ENCODE measurements at places on chromosomes 3 and 15.
A peak's percentile ranks its signal among the peaks of the same experiment; 100 is the strongest.

DNA sequence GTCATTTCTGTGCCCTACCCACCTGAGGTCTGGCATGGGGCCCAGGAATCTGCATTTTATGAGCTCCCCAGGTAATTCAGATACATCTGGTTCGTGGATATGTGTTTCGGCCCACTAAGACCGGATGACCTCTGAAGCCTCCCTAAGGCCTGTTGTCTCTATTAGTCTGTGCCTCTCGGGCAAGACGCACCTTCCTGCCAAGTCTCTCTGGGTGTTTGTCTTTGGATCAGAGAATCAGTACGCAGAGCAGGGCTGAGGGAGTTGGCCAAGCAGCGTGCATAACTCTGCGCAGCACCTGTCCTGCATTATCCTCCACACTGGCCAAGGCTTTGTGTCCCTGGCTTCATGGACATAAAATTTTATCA, 181.0 kb downstream of the THSD4 start:
- DNase-seq: no peak

- DNase-seq: no peak
Measured at GRCh38 chr3:154085799-154086198, 35.4 kb upstream of the ARHGEF26 start.

- DNase-seq: no peak
Measured at GRCh38 chr3:94095111-94095510, 32.2 kb downstream of the NSUN3 start.

- DNase-seq: no peak
Measured at GRCh38 chr3:107258300-107258699, 118.9 kb upstream of the CCDC54 start.

- no peak for DNase-seq
Measured at GRCh38 chr15:88628018-88628654, 7.0 kb downstream of the AEN start.

GRCh38 chr3:7589526-7589925, 728.6 kb downstream of the GRM7 start:
- no peak for DNase-seq

DNA sequence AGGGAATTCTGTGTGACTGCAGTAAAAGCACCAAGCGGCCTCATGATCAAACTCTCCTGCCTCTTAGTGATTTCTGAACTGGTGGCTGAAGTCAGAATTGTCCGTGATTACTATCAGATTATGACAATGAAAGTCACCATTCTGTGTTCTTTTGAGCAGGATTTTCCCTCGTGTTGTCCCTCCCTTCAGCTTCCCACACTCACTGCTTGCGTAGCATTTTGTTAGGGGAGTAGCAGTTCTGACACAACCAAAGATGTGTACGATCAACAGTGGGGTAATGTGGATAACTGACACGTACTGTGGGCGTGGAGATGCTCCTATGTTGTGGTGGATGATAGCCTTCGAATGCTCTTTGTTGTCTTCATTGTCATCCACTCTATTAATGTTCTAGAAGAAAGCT, 67.8 kb upstream of the ICE2 start:
- DNase-seq: no peak

DNA sequence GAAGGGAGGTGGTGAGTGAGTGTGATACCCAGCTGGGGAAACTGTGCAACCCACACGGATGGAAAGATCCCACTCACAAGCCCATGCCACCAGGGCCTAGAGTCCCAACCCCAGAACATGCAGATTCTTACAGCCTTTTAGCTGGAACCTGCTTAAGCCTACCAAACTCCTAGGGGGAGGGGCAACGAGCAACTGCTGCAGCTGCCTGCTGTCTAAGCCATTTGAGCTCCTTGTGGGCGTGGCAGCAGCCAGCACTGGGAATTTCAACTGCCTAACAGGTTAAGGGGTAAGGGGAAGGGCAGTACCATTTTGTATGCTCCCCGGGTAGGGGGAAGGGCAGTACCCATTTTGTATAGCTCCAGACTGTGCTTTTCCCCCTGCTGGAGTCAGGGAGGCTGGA, 673.2 kb upstream of the BCHE start:
- DNase-seq: no peak

DNA sequence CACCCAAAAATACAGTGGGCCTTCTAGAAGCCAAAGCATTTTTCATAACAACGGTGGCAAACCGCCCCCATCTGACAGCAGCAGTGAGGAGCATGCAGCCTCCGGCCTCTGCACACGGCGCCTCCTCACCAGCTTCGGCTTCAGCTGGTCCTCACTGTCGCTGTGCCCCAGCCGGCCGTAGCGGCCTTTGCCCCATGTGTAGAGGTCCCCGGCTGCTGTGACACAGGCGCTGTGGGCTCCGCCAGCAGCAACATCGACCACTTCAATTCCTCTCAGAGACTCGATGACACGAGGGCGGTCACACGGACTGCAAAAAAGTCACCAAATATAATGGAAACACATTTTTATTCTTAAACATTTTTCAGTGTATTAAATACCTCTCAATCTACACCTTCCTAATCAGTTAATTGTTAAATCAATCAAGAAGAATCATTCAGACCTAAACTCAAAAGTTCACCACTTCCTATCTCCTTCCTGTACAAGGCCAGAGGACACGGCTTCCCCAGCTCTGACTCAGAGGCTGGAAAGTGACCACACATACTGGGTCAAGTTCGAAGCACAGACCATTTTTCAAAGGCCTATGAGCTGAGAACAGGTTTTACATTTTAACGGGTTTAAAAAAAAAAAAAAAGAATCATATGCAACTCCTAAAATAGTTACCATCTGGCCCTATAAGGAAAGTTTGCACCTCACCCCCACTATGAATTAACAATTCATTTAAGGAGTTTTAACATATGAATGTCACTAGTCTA, 33.6 kb upstream of the OCA2 start:
- DNase-seq: no peak

- DNase-seq: no peak
Measured at GRCh38 chr3:58351920-58352319, 19.2 kb downstream of the PXK start.

DNA sequence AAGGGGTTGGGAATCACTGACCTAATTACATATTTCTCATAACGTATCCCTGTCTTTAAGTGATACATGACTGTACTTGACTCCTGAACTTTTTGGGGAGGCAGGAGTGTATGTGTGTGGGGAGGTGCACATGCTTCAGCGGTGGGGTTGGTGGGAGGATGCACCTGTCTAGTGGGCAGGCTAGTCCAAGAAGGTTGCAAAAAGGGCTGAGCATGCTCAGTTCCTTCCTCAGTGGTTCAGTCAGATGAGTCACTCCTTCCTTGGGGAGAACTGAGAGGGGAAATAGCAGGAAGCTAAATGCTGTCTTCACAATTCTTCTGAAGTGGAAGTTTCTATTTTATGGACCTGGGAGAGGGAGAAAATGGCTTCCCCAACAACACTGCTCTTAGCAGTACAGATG, 24.6 kb upstream of the AP4E1 start:
- DNase-seq: no peak

DNA sequence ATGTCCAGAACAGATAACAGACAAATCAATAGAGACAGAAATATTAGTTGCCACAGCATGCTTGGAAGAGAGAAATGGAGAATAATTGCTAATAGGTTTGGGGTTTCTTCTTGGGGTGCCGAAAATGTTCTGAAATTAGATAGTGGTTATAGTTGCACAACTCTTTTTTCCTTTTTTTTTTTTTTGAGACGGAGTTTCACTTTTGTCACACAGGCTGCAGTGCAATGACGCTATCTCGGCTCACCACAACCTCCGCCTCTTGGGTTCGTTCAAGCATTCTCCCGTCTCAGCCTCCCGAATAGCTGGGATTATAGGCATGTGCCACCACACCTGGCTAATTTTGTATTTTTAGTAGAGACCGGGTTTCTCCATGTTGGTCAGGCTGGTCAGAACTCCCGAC, 163.3 kb downstream of the PLCH1 start:
- DNase-seq: no peak

DNA sequence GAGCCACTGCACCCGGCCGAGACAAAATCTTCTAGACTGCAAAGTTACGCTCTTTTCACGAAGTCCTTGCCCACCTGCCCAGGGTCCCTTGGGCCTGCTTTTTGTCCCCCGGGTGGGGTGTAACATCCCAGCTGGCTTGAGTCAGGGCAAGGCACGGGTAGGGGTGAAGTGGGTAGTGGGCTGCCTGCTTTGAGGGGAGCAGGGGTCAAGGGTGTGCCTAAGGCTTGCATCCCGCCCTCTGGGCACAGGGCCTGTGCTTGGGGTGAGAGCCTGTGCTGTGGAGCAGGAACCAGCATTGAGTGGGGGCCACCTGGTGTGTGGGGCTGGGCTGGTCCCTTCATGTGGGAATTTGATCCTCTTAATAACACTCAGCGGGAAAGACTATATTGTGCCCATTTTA, 74.6 kb downstream of the KLF13 start:
- DNase-seq: peak; percentile 46

- DNase-seq: no peak
Measured at GRCh38 chr3:172126741-172127140, 87.4 kb downstream of the FNDC3B start.

- DNase-seq: no peak
Measured at GRCh38 chr3:5022187-5022965, 43.1 kb downstream of the BHLHE40 start.

DNA sequence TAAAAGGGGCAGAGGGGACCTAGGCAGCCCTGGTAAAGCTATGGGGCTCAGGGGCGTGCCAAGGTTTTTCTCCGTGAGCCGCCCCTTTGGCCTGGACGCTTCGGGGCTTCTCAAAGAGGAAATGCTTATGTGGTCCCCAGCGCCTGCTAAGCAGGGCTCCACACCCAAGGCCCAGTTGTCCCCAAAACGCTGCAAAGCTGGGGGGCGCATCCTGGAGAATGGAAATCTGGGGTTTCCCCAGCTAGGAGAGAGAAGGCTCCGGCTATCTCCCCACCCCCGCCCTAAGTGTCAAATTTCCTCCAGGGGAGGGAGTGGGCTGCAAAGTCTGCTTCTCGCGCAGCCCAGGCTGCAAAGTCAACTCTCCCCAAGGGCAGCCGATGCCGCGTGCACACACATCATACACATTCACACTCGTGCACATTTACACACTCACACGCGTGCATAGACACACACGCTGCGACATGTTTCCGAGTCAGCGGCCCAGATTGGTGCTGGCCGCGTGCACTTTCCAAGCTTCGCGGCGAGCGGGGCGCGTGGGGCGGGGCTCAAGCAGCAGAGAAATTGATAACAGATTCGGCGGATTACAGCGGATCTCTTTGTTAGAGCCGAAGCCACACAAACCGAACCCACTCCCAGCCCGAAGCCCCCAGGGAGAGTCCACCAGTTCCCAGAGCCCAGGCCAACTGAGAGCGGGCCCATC, 4.5 kb downstream of the WNT5A start:
- DNase-seq: no peak

GRCh38 chr3:16168211-16168610, 6.3 kb upstream of the GALNT15 start:
- DNase-seq: no peak

DNA sequence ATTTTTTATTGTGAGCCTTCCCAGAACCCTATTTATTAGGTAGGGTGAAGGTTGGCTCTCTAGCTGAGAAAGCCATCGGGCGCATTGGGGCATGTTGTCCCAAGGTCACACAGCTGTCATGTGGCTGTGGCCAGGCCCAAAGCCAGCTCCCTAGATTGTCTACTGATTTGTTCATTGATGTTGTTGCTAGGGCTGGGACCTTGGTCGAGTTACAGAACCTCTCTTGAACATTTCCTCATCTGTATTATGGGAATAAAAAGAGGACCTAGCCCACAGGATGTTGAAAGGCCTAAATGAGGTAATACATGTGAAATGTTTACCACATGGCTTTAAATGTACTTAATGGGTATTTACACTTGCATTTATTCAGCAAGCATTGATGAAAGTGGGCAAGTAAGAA, 252.5 kb downstream of the SUCLG2 start:
- no peak for DNase-seq

- no peak for DNase-seq
Measured at GRCh38 chr15:80669663-80670273, 25.3 kb upstream of the ABHD17C start.

GRCh38 chr3:17740721-17741141, 1.7 kb downstream of the TBC1D5 start:
- DNase-seq: no peak

DNA sequence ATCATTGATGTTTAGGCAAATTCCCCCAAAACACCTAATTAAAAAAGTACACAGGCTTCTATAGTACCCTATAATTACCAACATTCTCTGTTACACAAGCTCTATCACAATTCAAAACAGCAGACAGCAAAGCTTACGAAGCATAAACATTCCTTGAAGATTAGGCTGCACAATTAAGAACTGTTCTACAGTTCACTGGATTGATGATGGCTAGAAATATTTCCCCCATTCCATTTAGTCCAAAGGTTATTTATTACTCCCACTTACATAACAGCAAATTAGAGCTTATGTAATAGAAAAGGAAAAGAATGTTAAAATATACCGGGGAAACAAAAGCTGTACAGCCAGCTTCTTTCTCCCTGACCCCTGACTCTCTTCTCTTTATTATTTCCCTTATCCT, 49.3 kb downstream of the UACA start:
- DNase-seq: no peak

DNA sequence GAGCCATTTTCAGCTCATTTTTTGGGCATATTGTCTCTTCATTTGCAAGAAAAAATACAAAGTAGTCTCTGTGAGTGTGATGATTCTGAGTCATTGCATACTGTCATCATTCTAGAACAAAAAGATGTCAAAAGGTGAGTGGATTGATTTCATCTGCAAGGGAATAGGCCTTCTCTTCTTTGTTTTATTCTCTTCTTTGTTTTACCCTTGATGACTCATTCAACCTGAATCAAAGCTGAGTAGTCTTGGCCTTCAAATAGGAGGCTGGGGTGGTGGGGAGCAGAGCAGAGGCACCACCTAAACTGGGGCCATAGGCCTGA, 25.4 kb downstream of the CYP19A1 start:
- DNase-seq: no peak

DNA sequence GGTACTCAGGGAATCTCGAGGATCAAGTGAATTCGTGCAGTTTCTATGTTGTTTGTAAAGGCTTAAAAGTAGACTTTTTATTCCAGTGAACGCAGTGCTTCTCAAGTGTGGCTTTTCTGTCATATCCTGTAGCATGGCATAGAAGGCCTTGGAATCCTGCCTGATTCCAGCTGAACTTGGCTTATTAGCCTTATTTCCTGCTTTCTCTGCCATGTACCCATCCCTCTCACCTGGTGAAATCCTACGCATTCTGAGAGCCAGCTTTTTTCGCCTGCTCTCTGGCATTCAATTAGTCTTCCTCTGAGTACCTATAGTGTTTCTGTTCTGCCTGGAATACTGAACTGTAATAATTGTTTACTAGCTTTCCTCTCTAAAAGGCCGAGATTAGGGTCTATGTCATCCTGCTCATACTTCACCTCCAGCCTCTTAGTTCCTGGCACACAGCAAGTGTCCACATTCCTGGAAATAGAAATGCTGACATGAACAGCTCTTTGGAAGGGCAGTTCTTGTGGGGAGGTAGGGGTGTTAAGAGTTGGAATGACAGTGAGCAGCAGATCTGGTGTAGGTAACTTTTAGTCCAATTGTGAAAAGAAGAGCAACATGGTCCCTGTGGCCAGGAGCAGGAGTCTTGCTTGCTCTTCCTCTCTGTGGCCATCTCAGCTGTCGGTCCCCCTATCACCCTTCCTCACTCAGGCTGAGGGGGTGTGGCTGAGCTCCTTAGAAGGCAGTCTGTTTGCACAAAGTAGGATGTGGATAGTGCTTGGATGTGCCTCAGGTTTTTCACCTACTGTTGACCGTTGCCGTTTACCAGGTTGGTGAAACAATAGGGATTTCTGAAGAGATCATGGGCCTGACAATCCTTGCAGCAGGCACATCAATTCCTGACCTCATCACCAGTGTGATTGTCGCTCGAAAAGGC, 30.4 kb downstream of the SLC24A1 start:
- DNase-seq: no peak

GRCh38 chr3:129038121-129038855, 22.3 kb upstream of the GP9 start:
- DNase-seq: no peak
